ENCODE measurements at places on chromosomes 16 and 17.

DNA sequence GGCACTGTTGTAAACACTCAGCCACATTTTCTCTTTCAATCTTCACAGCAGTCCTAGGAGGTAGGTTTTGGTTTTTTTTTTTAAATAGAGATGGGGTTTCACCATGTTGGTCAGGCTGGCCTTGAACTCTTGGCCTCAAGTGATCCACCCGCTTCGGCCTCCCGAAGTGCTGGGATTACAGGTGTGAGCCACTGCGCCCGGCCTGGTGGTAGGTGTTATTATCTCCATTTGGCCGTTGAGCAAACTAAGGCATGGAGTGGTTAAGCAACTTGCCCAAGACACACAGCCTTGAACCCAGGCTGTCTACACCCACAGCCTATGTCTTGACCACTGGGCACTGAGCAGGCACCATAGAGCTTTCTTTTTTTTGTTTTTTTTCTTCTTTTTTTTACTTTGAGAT, 8.6 kb downstream of the SGCA start:
- no peak for DNase-seq

DNA sequence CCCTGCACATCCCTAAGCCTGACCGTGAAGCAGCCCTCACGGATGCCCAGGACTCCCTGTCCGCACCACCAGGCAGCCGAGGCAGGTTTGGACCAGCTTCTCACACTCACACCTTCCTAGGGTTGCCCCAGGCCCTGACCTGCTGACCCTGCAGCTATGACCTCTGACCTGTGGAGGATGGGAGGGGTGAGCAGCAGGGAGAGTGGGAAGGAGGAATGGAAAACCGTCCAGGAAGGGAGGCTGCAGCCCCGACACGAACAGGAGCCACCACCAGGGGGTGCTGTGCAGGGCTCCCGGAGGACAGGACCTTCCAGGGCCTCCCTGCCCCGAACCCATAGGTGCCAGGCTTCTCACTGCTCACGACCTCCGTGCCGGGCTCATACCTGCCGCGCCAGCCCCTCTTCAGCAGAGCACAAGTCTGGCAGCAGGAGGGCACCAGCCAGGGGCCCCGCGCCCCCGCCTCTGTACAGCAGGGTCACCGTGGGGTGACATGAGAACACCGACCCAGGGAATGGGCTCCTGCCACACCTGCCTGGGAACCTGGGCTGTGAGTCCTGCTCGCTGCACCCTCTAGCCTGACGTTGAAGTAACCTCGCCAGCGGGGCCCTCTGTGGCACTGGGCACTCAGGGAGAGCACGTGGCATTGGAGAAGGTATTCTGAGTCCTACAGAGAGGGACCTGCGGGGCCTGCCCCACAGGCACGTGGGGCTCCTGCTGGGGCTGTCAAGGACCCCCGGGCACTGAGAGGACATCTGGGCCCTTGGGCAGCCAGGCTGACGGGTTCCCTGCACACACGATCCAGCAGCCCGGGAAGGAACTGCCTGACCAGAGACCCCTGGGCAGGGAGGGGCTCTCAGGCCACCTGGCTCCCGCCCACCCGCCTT, 37.6 kb downstream of the CTU2 start:
- peak; percentile 91 for DNase-seq

DNA sequence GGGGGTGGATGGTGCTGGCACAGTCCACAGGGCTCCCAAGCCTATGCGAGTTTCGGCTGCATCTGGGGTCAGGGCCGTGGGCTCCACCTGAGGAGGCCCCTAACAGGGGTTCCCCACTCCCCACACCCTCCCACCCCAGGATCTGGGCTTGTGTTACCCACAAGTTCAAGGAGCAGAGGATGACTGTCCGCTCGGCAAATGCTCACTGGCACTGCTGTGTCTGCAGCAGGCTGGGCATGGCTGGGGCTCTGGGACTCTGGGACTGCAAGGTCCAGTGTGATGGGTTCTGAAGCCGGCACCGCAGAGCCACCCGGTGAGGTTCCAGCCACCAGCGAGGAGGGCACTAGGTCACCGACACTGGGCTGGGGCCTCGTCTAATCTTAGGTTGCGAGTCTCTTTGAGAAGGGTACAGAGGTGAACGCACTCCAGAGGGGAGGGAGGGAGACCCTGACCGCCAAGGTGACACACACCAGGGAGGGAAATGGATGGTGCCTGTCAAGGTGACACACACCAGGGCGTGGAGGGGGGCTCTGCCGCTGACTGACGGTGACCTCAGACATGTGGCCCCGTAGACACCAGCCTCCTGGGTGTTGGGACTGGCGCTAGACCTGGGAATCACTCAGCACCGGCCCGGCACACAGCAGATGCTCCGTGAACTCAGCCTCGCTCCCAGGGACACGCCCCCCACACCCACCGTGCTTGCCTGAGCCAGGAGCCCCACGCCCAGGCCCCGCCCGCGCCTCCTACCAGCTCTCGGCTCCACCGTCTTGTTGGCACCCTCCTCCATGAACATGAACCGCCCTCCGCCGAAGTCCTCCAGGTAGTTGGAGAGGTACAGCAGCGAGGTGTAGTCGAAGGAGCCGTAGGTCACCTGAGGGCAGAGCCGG, 20.5 kb upstream of the HEXD start:
- no peak for DNase-seq

GRCh38 chr17:15955793-15956541, 11.0 kb downstream of the ADORA2B start:
- DNase-seq: no peak

DNA sequence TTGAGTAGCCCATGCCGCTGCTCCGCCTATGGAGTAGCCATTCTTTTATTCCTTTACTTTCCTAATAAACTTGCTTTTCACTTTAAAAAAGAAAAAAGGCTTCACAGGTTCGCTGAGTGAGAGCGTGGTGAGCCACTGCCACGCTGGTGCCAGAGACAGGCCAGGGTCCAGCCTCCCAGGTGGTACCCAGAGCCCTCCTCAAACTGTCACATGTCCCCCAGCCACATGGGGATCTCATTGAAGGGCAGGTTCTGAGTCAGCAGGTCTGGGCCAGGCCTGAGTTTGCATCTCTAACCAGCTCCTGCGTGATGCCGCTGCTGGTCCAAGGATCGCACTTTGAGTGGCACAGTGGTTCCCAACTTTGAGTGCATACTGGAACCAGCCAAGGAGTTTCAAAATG, 36.2 kb downstream of the RBFOX3 start:
- DNase-seq: no peak

DNA sequence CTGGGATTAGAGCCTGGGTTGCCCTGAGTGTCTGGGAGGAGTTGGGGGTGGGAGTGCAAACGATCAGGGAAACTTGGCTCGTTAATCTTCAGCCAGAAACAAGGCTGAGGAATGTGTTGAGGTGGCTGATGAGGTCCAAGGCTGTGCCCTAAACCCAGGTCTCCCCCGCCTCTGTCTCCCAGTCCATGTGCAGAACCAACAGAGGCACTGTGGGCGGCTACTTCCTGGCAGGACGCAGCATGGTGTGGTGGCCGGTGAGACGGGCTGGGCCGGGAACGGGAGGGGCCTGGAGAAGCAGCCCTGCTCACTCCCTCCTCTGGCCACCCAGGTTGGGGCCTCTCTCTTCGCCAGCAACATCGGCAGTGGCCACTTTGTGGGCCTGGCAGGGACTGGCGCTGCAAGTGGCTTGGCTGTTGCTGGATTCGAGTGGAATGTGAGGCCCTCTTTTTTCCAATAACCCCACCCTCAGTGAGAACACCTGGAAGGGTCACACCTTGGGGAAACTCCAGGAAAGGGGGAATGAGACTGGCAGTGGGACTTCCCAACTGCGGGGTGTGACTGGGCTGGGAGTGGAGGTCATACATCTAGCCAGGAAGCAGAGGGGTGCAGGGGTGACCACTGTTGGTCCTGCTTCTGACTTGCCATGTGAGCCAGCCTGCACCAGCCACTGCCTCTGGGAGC, 1.7 kb downstream of the SLC5A2 start:
- DNase-seq: no peak

GRCh38 chr17:27340575-27340974, 46.7 kb downstream of the WSB1 start:
- DNase-seq: no peak

GRCh38 chr17:8673612-8674011, 43.1 kb upstream of the MYH10 start:
- no peak for DNase-seq

DNA sequence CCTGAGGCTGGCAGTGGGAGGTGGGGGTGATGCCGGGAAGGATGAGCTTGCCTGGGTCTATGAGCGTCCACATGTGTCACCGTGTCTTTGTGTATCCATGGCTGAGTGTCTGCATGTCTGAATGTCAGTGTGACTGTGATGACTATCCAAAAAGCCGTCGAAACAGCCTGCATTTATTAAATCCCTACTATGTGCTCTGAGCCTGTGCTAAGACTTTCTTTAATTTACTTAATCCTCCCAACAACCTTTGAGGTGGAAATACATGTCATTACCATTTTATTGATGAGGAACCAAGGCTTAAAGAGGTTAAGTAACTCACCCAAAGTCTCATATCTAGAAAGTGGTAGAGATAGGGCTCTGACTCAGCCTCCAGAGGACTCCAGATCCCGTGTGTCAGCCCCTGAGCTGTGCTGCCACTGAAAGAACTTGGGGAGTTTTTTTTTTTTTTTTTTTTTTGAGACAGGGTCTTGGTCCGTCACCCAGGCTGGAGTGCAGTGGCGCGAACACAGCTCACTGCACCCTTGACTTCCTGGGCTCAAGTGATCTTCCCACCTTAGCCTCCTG, 20.0 kb downstream of the ARHGAP23 start:
- DNase-seq: no peak

DNA sequence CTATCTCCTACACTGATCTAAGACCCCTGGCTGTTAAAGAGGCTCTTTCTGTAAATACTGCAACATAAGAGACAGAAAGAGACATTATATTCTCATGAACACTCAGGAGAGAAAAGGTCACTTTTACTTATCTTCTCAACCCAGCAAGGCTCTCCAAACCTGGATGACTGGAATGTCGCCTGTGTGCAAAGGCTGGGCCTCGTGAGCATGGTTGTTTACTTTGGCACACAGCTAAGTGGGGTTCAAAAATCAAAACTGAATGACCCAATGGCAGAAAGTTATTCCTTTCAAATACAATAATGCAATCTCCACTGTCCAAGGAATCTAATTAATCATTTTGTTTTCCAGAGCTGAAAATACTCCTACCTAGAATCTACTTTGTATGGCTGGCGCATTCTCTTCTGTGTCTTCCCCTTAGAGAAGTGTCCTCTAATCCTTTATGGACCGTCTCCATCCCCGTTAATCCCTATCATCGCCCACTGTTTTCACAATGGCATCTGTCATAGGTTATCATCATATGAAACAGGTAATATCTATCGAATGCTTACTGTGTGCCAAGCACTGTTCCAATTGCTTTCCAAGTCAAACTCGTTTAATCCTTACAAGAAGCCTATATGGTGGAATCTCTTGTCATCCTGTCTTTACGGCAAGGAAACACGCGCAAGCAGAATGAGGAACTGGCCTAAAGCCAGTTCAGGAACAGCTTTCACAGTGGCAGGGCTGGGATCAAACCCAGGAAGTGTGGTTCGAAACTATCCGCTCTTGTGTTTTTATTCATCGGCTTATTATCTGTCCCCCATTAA, 1.3 kb downstream of the SLX4 start:
- no peak for DNase-seq

Measured in CD4-positive, alpha-beta T cell treated with Interleukin-17A for 4 hours (primary cell).